Stomach (tissue), 19 donors: ENCODE measurements at places on chromosomes 2 and 18.

- no peak for DNase-seq
Observed at GRCh38 chr2:50623244-50623643, 408.7 kb downstream of the NRXN1 start.

DNA sequence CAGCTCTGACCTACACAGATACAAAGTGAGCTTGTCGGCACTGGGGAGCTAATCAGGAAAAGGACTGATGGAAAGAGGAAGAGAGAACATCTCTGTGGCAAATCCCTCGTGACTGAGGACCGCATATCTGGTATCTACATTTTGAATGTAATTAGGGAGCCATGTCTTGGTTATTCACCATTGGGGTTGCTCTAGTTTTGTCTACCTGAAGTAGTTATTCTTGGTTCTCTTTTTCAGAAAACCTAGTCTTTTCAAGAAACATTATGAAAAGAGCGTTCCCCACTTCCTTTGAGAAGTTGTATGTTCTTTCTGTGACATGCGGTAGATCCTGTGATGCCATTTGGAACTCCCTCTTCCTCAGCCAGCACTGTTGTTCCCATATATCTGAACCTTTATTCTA, 104.4 kb downstream of the DOCK10 start:
- DNase-seq = no peak

- no peak for DNase-seq
Observed at GRCh38 chr2:102801098-102801718, 39.4 kb downstream of the TMEM182 start.

DNA sequence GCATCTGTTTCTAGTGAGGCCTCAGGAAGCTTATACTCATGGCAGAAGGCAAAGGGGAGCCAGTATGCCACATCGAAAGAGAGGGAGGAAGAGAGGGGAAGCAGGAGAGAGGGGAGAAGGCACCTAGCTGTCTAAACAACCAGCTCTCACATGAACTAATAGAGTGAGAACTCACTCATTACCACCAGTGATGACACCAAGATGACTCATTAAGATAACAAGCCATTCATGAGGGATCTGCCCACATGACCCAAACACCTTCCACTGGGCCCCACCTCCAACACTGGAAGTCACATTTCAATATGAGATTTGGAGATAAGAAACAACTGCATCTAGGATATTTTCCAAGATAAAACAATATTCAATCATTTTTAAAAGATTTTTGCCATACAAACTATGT, 753.9 kb upstream of the ZEB2 start:
- no peak for DNase-seq

GRCh38 chr18:23194997-23195957, 60.0 kb downstream of the CABLES1 start:
- DNase-seq = peak; percentile 53

- DNase-seq = peak; percentile 79
Observed at GRCh38 chr2:239991689-239992314, 33.3 kb downstream of the NDUFA10 start.

- no peak for DNase-seq
Observed at GRCh38 chr18:56977771-56978170, 169.1 kb upstream of the BOD1L2 start.

GRCh38 chr2:118264232-118264990, 176.1 kb downstream of the INSIG2 start:
- DNase-seq = no peak

- no peak for DNase-seq
Observed at GRCh38 chr2:26530696-26531095, 52.8 kb upstream of the OTOF start.

DNA sequence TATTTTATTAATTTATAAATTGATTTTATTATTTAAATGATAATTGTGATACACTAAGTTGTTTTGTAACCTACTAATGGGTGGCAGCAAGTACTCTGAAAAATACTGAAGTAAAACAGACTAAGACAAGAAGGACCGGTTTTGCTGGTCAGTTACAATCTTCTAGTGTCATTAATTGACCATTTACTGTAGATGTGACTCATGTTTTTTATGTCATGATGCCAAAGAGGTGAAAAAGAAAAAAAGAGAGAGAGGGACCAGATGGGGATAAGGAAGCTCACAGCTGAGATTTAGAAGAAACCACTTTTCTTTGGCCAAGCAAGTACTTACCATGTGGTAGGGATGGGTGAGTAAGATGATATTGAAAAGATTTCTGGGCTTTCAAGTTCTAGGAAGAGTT, 955.8 kb upstream of the LRRTM1 start:
- no peak for DNase-seq

DNA sequence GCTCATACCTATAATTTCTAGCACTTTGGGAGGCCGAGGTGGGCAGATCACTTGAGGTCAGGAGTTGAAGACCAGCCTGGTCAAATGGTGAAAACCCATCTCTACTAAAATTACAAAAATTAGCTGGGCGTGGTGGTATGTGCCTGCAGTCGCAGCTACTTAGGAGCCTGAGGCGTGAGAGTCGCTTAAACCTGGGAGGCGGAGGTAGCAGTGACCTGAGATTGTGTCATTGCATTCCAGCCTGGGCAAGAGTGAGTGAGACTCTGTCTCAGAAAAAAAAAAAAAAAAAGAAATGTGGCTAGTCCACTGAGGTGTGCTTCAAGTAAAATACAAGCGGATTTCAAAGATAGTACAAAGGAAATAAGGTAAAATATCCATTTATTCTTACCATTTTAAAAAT, 46.2 kb downstream of the RBKS start:
- DNase-seq = no peak

DNA sequence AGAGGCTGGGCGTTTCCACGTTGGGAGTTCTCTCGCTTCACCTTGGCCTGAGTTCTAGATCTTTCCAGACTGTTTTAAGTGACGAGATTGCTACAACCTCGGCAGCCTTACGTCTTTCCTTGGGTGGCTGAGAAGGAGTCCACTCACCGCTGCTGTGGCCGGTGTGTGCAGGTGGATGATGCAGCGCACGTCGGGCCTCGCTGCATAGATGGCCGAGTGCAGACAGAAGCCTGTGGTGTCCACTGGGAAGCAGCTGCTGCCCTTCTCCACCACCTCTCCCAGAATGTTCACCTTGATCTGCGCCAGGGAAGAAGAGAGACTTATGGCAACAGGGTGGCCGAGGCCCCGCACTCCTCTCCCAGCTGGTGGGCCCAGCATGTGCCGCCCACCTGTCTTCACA, 75.7 kb downstream of the ADD2 start:
- DNase-seq = no peak

- DNase-seq = peak; percentile 74
Observed at GRCh38 chr2:152098496-152099366, at the start of gene CACNB4. TSS of gene CACNB4 (minus strand) at chr2:152099044.
